Renal pelvis (tissue), 12 donors: ENCODE measurements at places on chromosomes 2 and 18. TPM values are rescaled to one million over a fixed set of nuclear protein-coding genes. Genes with fewer than 3 reads are reported as not detected.

Gene UGT1A5
- polyA plus RNA-seq, result not detected

Gene LOXL3
- 11.4 TPM for polyA plus RNA-seq

DNA sequence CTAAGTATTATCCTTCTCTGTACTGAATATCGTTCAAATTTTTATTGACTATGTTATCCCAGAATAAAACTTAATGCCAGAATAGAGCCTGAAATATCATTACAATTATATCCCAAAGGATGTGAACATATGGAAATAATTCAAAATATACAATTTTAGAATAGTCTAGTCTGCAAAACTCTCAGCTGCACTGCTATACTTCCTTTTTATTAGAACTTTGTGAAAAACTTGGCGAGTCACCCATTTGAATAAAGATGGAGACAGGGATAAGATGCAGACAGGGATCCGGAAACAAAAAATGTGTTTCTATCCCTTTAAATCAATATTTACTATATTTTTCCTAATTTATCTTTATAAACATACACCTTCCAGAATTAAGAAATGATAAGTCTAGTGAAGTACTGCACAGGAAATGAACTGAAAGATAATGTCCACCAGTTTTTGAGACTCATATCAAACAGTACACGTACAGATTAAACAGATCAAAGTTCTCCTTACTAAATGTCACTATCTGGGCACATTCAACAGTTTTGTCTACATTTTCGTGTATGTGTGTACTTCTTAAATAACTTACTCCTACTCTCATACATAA is 107.8 kb downstream of the MEP1B start:
- no peak for DNase-seq

DNA sequence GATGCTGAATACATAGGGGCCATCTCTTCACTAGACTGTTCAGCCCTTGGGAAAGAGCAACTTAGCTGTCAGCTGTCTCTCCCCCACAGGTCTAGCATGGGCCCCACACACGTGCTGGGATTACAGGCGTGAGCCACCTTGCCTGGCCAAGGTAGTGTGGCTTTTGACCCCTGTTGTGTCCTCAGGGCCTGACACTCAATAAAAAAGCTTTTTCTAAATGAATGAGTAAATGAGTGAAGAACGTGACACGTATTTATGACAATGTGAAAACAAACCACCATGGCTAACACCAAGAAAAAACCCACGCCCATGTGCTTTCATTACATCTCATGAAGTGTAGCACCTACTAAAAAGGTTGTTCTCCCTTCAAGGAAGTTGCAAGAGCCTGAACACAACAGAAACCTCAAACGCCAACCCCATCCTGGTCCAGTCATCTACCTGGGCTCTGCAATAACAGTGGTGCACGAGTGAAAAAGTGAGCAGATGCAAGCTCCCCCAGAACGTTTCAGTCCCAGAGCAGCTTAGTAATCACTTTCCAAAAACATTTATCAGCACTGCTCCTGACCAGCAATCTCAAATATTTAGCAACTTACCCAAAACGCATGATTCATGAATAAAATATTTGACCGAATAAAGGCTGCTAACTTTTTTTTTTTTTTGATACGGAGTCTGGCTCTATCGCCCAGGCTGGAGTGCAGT is 3.4 kb downstream of the WDFY1 start:
- no peak for DNase-seq
